ENCODE measurements at places on chromosomes 1 and 21. TPM values are rescaled to one million over a fixed set of nuclear protein-coding genes. Genes with fewer than 3 reads are reported as not detected.

The PRAMEF17 gene
- not detected for total RNA-seq

The ADGRL4 gene
- total RNA-seq: not detected

The ZFP69 gene
- total RNA-seq: 3.4 TPM

The NBPF14 gene
- total RNA-seq: 21.4 TPM

The CELA3A gene
- not detected for total RNA-seq

The CLDN8 gene
- not detected for total RNA-seq

The LYPD8 gene
- total RNA-seq: not detected

The THEMIS2 gene
- total RNA-seq: 52.3 TPM

The ZNF683 gene
- 0.31 TPM for total RNA-seq

The CD48 gene
- total RNA-seq: 401 TPM

The TMEM52 gene
- total RNA-seq: not detected

The A3GALT2 gene
- not detected for total RNA-seq

The HAO2 gene
- not detected for total RNA-seq

The JAM2 gene
- total RNA-seq: 0.29 TPM

The SPRR2F gene
- not detected for total RNA-seq

The MAN1C1 gene
- total RNA-seq: 40.9 TPM

The AGRN gene
- total RNA-seq: 9.5 TPM

The CITED4 gene
- total RNA-seq: 12.4 TPM

The TMIGD3 gene
- not detected for total RNA-seq

The DMBX1 gene
- 0.10 TPM for total RNA-seq

The IRF6 gene
- total RNA-seq: 0.86 TPM

The PYCR2 gene
- total RNA-seq: 115 TPM

The LRRC39 gene
- total RNA-seq: 0.82 TPM

The HJV gene
- total RNA-seq: not detected

The AGO4 gene
- 11.7 TPM for total RNA-seq

The RIPPLY3 gene
- not detected for total RNA-seq

The C1QTNF12 gene
- total RNA-seq: 3.2 TPM

The LCE1D gene
- total RNA-seq: not detected

The MAN1A2 gene
- 42.1 TPM for total RNA-seq

The UBXN10 gene
- 0.58 TPM for total RNA-seq

The DCLRE1B gene
- total RNA-seq: 11.0 TPM

The TSSK3 gene
- total RNA-seq: 1.5 TPM

The NBPF6 gene
- total RNA-seq: not detected

The DNAJC28 gene
- total RNA-seq: 0.58 TPM

The CYP4X1 gene
- not detected for total RNA-seq

The SYT2 gene
- total RNA-seq: not detected

The PGD gene
- total RNA-seq: 74.0 TPM

The COL16A1 gene
- not detected for total RNA-seq

The SF3B4 gene
- 79.3 TPM for total RNA-seq

The SYT6 gene
- total RNA-seq: not detected

The NCF2 gene
- total RNA-seq: 12.9 TPM

The LCE3A gene
- total RNA-seq: not detected

The ARHGAP29 gene
- not detected for total RNA-seq

The LMX1A gene
- not detected for total RNA-seq

The SDC3 gene
- total RNA-seq: 0.15 TPM

The PLA2G2D gene
- not detected for total RNA-seq

The TCEA3 gene
- total RNA-seq: 59.4 TPM

The INSRR gene
- total RNA-seq: 0.08 TPM

The NR1I3 gene
- not detected for total RNA-seq

The GBP7 gene
- 0.39 TPM for total RNA-seq

The MAP10 gene
- 3.1 TPM for total RNA-seq

The PGLYRP3 gene
- total RNA-seq: not detected

The RSBN1 gene
- 32.7 TPM for total RNA-seq

The B4GALT3 gene
- total RNA-seq: 43.6 TPM

The ARID1A gene
- total RNA-seq: 113 TPM

The OLFML3 gene
- total RNA-seq: 0.35 TPM

The DNM3 gene
- 1.7 TPM for total RNA-seq

The RO60 gene
- 61.4 TPM for total RNA-seq

The WNT3A gene
- total RNA-seq: not detected
